Ascending aorta (tissue), 2 donors: ENCODE measurements at places on chromosomes 5 and 9.

GRCh38 chr5:59579101-59579823, 314.3 kb downstream of the PDE4D start:
- no peak for DNase-seq

- DNase-seq = no peak
These were observed 553.0 kb downstream of the CSNK1G3 start for GRCh38 chr5:124064956-124065355.

- DNase-seq = no peak
These were observed 18.1 kb upstream of the SCAI start for GRCh38 chr9:125161284-125161918.

- no peak for DNase-seq
These were observed 33.1 kb upstream of the MYOT start for GRCh38 chr5:137834498-137835049.

GRCh38 chr5:150517272-150518152, 9.6 kb downstream of the NDST1 start:
- DNase-seq = peak; percentile 78

GRCh38 chr9:76027416-76027815, 136.9 kb downstream of the PCSK5 start:
- no peak for DNase-seq

DNA sequence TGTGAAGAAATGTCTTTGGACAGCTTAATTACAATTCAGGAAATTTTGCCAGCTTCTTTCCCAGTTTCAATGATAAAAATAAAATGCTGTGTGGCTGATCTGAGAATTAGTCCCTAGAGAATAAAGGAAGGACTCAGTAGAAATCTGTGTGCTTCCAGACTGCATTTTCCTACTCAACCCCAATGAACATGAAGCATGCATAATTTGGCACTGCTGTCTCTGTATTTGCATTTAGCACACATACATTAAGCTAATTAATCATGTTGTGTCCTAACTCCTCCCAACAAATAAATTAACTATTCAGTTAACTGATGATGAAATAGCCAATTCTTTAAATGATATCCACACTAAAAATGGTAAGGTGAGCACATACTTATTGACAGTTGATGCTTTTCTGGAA, 380.0 kb upstream of the RORB start:
- no peak for DNase-seq

DNA sequence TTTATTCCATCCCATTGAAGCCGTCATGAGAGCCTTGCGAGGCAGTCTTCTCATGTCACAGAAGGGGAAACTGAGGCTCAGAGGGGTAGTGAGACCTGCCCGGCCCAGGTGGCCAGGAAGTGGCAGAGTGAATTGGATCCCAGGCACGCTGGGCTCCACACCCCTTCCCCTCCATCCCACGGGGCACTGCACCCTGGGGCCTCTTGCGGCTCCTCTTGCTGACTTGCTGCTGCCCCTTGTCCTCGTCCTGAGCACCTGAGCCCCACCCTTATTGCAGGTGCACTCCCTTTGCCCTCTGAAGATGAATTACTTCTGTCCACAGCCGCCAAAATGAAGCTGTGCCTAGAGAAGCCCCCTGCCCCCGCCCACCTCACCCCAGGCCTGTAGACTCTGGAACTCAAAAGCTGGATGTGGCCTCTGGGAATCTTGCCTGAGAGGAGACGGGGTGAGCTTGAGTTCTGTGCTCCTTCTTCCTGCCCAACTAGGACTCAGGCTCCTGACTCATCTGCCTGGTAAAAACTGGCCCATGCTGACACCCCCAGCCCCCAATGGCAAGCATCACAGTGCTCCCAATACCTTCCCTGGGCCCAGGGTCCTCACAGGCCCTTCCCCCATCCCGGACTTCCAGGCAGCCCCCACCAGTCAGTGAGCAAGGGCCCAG, 6.4 kb downstream of the NEURL1B start:
- DNase-seq = no peak

DNA sequence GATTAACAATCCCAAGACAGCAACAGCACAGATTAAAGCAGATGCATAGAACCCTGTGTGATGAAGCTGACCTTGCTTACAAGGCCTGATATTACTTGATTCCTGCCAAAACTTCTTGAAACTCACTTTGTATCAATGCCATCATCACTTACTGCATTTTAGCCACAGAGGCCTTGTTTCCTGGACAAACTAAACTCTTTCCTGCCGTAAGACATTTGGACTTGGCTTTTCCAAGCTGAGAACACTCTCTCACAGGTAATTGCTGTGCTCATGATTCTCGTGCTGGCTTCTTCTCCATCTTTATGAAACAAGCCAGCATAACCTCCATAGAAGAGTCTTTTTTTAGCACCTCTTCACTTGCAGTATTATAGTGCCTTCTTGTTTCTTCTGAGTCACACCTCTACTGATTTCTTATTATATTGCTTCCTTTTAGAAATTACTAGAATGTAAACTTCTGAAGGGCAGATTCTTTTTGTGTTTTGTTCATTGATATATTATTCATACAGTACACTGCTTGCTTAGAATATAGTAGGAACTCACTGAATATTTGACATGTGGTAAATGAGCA, 456.5 kb upstream of the ZNF608 start:
- DNase-seq = no peak

DNA sequence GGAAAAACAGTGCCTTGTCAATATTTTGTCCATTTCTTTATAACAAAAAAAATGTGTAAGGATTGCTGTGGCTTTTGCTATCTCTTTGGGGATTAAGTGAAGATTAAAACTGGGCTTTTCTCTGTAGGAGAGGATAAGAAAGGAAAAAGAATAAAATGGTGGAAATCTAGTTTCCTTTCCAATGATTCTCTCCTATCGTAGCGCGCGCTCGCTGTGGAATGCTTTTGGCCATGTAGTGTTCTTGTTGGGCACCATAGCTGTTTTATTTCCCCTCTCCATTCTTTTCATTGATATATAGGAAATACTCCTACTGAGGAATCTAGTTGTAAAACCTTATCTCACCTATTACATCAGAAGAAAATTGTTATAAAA, 1.5 kb downstream of the STXBP1 start:
- no peak for DNase-seq

- DNase-seq = no peak
These were observed 697.5 kb downstream of the SEMA5A start for GRCh38 chr5:8848366-8848765.

DNA sequence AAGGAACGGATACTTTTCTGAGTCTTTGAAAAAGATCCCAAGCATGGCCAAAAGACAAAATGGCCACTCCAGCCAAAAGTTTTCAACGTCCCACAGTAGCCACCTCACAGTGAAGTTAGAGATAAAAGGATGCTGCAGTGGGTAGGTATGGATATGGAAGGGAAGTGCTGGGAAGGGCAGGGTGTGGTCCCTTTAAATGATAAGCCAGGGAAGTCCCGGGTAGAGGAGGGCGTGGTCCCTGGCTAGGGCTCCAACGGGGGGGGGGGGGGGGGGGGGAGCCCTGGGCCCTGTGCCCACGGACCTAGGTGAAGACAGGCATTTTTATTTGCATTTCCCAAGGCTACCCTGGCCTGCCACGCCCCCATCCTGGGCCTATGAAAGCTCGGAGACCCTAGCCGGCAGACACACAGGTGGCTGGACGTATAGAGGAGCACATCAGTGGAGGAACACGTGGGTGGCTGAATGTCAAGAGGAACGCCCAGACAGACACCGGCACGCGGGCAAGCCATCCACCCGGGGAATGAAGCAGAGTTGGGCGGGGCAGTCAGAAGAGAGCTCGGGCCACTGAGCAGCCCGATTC, 306.7 kb downstream of the NFIB start:
- DNase-seq = no peak

GRCh38 chr9:85199866-85200495, 530.5 kb downstream of the NTRK2 start:
- no peak for DNase-seq

DNA sequence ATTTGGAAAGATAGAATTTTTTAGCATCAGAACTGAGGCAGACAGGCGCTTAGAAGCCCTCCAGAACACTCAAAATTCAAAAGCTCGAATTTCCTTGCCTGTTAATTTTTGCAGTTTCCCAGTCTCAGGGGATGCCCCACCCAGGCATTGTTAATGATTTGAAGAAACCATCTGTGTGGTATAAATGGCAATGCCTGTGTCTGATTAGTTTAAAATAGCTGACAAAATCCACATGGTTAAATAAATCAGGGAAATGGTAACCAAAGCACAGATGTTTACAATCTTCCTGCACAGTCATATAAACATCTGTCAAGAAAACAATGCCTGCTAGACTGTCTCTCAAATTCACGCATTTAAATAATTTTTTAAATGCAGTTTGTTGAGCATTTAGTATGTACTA, 185.2 kb upstream of the RGMB start:
- DNase-seq = no peak

DNA sequence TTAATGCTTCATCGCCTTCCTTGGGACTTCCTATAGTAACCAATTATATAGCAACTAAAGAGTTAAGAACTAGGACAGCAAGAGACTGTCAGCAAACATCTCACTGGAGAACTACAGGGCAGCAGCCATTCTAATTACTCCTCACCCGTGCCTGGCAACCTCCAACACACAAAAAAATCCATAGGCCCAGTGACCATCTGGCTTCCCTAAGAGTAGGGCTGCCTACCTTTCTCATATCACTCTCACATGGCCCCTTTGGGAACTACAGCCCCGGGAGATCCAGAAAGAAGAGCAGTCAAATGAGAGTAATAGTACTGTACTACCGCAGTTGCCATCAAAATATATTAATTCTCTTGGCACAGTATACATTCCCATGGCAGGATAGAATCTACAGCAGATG, 5.7 kb downstream of the DCAF10 start:
- no peak for DNase-seq

GRCh38 chr5:6430418-6431028, 18.1 kb upstream of the UBE2QL1 start:
- DNase-seq = no peak

GRCh38 chr9:69357030-69357775, 32.2 kb downstream of the ENTREP1 start:
- DNase-seq = no peak

- no peak for DNase-seq
These were observed 83.0 kb upstream of the PRLR start for GRCh38 chr5:35313291-35313690.
